Esophagus mucosa (tissue), 1 donor: ENCODE measurements at places on chromosomes 12 and 14. TPM values are rescaled to one million over a fixed set of nuclear protein-coding genes. Genes with fewer than 3 reads are reported as not detected.

The SLC25A47 gene
- total RNA-seq: not detected

The GLIPR1L2 gene
- total RNA-seq: 0.24 TPM

The C12orf50 gene
- total RNA-seq: not detected

The SDSL gene
- 2.3 TPM for total RNA-seq

The TEX22 gene
- 2.0 TPM for total RNA-seq

The SIX4 gene
- total RNA-seq: 0.20 TPM

The MMP19 gene
- 0.60 TPM for total RNA-seq

The TAS2R14 gene
- total RNA-seq: 0.80 TPM

The ANO2 gene
- total RNA-seq: 2.0 TPM

DNA sequence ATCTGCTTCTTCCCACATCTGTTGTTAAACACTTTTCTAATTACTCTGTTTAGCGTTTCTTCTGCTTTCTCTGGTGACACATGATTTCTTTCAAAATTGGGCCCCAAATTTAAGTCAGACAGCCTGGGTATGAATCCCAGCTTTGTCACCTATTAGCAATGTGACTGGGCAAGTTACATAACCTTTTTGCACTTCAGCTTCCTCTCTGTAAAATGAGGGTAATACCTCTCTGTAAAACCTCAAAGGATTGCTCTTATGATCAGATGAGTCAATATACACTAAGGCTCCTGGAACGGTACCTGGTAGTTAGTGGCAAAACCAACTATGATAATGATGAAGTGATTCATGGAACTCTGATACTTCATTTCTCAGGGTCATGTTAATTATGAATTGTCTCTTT, 33.0 kb downstream of the E2F7 start:
- peak; percentile 91 for ATAC-seq

GRCh38 chr12:61750604-61751003, 509.6 kb upstream of the USP15 start:
- ATAC-seq: no peak

DNA sequence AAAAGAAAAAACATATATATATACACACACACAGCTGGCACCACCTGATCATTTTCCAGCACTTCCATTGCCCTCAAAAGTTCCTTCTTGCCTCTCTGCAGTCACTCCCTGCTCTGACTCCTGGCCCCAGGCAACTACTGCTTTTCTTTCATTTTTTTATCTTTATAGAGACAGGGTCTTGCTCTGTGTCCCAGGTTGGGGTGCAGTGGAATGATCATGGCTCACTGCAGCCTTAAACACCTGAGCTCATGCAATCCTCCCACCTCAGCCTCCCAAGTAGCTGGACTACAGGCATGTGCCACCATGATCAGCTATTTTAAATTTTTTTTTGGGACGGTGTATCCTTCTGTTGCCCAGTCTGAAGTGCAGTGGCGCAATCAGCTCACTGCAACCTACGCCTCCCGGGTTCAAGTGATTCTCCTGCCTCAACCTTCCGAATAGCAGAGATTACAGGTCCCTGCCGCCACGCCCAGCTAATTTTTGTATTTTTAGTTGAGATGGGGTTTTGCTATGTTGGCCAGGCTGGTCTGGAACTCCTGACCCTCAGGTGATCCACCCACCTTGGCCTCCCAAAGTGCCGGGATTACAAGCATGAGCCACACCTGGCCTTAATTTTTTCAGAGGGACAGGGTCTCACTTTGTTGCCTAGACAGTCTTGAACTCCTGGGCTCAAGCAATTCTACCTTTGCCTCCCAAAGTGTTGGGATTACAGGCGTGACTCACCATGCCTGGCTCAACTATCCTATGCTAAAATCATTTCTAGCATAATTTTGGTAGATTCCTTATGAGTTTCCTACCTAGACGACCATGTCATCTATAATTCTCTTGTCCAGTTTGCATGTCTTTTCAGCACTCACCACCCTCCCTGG, 7.8 kb downstream of the HSP90AA1 start:
- ATAC-seq: no peak

- peak; percentile 11 for ATAC-seq
Observed at GRCh38 chr12:12791756-12792369, 6.4 kb downstream of the APOLD1 start.

DNA sequence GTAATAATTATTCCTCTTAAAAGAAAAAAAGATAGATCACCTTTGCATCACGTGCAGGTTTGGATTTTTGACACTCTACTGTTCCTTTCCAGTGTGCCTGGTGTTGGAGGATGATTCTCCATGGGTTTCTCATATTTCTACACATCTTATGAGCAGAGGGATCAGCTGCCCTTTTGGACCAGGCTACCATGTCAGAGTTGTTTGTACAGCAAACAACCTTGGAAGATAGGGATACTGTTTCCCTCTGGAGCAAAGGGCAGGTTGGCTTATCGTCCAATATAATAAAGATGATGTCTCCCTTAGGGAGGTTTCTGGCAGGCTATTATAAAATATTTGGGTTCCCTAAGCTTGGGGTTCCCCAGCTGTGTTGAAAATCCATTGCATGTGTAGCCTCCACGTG, 42.1 kb downstream of the DAO start:
- no peak for ATAC-seq

- ATAC-seq: peak; percentile 60
Observed at GRCh38 chr14:98370352-98370751, 901.6 kb downstream of the BCL11B start.

DNA sequence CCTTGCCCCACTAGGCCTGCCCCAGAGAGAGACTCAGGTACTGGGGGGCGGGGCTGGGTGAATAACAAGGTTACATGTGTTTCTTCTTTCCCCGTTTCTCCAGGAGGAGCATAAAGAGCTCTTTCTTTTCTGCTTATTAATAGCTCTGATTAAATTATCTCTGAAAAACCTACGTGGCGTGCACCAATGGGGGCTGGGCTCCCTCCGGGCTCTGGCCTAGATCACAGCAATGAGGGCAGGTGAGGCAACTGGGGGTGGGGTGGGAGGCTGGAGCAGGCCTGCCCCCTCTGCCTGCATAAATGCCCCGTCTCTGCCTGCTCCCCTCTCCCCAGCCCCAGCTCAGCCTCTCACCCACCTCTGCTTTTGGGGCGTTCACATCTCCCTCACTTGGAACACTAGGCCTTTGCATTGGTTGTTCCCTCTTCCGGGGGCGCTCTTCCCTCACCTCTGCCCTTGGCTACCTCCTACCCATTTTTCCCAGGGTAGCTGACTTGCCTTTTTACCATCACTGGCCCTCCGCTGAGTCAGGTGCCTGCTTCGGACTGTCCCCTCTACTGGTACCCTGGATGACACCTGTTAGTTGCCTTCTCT, 4.1 kb upstream of the FAM222A start:
- no peak for ATAC-seq

GRCh38 chr12:43293396-43293795, 258.6 kb downstream of the ADAMTS20 start:
- ATAC-seq: no peak

DNA sequence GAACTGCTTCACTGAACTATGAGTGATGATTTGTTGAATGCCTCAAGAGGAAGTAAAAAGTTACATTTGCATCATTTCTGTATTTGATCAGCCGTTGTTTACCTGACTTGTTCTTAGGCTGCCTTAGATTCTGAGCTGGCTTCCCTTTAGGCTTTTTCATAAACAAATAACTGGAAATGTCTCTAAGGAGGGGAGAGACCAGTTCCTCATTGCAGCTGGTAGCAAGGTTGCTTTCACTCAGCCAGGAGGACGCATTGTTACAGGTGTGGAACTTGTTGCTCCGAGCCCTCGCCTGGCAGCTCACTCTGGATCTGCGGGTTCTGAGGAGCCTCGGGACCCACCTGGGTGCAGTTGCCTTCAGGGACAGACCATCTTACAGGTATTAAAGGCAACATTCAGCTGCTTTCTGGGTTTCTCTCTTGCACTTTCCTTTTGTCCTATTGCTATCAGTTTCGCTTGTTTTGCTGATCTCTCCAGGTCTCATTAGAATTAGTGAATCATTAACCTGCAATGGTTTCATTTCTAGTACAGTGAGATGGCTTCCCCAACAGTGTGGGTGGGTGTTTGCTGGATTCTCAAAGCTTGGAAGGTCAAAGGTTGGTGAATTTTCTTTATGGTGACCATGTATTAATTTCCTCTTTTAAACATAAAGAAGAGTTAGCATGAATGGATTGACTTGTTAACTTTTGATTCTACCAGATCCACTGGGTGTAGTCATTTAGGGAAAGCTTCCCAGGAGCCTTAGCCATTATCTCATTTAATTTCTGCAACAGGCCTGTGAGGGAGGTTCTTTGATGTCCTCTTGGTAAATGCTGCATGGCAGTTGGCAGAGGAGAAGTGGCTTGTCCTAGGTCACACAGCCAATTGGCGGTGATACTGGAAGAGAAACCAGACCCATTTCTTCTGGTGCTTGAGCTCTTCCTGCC, at the start of gene PLEKHG7:
PLEKHG7 (plus strand) TSS at position 236 of the 926 bp plus-strand sequence. CDS start 3,643 bp downstream, outside the sequence.
- ATAC-seq: peak; percentile 61

- peak; percentile 24 for ATAC-seq
Observed at GRCh38 chr14:91946622-91947474, 646 bp downstream of the FBLN5 start.

GRCh38 chr12:26195641-26196420, 458 bp downstream of the SSPN start:
- peak; percentile 69 for ATAC-seq

GRCh38 chr12:2844786-2845185, 10.0 kb upstream of the NRIP2 start:
- no peak for ATAC-seq

GRCh38 chr12:79689477-79690141, 1.2 kb downstream of the PAWR start:
- ATAC-seq: no peak

DNA sequence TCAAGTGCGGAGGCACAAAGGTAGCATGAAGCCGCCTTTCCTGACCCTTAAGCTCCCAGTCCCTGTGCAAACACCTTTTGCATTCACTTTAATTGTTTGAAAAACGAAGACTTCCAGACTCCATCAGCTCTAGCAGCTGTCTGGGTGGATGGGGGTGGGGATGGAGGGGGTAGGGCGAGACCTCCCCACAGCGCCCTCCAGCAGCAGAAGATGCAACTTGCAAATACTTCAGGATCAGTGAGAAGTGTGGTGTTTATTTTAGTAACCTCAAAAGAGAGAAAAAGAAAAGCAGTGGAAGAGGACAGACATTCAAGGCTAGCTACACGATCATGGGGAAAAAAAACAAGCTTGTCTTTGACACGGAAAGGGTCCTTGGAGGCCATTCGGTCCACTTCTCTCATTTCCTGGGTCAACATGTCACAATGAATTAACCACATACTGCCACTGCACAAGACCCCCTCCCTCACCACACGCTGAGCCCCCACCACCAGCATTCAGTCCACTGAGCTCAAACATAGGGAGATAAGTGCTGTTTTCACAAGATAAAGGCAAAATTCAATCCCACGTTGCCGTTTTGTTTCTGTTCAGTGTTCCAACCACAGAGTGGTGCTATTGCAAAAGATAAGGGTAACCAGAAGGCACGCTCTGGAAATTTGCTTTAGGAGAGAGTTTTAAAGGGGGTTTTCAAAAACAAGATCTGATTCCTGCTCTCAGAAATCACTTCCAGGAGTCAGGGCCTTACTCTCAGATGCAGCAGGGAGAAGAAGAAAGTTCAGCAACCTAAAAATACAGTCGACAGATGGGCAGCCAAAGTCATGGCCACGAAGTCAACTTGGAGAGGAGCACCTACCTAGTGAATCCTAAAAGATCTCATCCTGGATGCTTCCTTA, 3.3 kb upstream of the NTF3 start:
- ATAC-seq: no peak

DNA sequence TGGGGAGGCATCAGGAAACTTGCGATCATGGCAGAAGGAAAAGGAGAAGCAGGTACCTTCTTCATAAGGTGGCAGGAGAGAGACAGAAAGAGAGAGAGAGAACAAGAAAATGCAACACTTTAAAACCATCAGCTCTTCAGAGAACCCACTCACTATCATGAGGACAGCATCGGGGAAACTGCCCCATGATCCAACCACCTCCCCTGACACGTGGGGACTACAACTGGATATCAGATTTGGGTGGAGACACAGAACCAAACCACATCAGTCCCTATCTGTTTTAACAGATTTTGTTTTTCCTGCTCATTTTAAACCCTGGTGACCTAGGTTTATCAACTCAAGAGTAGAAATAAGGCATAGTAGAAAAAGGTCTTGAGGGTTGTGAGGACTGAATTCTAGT, 210.1 kb upstream of the PLXNC1 start:
- no peak for ATAC-seq

GRCh38 chr14:51327376-51327775, 87.3 kb downstream of the TMX1 start:
- ATAC-seq: peak; percentile 16

DNA sequence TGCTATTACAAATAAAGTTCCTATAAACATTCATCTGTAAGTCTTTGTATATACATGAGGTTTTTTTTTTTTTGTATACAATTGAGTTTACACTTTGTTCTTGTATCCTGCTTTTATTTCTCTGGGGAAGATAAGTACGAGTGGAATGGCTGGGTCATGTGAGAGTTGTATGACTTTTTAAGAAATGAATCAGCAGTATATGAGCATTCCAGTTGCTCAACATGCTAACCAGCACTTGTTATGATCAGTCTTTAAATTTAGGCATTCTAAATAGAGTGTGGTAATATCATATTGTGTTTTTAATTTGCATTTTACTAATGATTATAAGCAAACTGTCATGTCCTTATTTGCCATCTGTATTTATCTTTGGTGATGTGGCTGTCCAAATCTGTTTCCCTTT, 44.7 kb upstream of the AMIGO2 start:
- ATAC-seq: no peak

GRCh38 chr12:52147367-52147963, 44.3 kb downstream of the KRT80 start:
- peak; percentile 75 for ATAC-seq

GRCh38 chr12:132089407-132089910, 54.7 kb downstream of the DDX51 start:
- no peak for ATAC-seq

DNA sequence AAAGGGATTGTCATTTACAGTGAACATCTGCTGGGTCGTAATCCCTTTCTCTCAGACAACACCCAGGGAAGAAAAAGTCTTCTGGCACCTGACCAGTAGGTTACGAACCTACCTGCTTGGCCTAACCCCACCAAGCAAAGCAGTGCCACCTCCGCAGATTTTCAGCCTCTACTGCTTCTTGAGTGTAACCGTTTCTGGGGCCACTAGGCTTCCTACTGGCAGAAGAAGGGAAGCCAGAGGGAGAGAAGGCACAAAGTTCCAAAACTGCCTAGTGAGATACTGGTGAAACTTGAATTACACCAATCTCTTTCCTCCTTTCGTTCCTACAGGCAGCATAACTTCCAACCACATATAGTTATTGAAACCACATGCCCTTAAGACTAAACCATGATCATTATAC, 383.6 kb downstream of the BCAT1 start:
- ATAC-seq: no peak

DNA sequence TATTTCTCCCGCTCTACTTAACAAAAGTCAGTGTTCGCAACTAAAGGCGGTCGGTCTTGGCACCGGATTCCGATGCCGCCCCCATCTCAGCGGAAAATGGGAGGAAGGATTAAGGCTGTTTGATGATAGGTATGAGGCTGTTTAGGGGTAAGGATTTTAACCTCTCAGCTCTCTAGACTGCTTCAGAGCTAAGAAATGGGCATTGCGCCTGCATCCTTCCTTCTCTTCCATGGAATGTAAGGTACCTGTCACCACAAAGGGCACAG, 1.4 kb downstream of the COCH start:
- no peak for ATAC-seq

GRCh38 chr14:26707234-26707633, 109.4 kb upstream of the NOVA1 start:
- no peak for ATAC-seq

GRCh38 chr12:126483145-126484068, 1418.2 kb downstream of the AACS start:
- ATAC-seq: peak; percentile 87

- ATAC-seq: peak; percentile 91
Observed at GRCh38 chr14:64736271-64737169, 32.3 kb downstream of the PLEKHG3 start.

GRCh38 chr12:97701901-97702300, 239.3 kb downstream of the RMST start:
- ATAC-seq: no peak
